IPS DF 19.7 (cell line): ENCODE measurements at places on chromosomes 16 and 17.

- DNase-seq, result no peak
These were observed 11.3 kb downstream of the OSBPL7 start for GRCh38 chr17:47810200-47810821.

DNA sequence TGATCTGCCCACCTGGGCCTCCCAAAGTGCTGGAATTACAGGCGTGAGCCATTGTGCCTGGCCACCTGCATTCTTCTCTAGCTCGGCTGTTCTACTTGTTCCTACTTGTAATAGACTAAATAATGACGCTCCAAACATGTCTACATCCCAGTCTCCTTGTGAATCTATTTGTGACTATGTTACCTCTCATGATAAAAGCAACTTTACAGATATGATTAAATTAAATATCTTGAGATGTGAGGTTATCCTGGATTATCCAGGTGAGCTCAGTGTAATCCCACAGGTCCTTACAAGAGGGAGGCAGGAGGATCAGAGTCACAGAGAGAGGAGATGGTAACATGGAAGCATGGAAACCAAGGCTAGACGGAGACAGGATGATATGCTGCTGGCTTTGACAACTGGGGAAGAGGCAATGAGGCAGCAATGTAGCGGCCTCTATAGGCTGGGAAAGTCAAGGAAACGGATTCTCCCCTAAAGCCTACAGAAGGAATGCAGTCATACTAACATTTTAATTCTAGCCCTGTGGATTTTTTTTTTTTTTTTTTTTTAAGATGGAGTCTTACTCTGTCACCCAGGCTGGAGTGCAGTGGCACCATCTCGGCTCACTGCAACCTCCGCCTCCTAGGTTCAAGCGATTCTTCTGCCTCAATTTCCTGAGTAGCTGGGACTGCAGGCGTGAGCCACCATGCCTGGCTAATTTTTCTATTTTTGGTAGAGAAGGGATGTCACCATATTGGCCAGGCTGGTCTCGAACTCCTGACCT, 5.0 kb upstream of the LASP1 start:
- DNase-seq, result no peak

DNA sequence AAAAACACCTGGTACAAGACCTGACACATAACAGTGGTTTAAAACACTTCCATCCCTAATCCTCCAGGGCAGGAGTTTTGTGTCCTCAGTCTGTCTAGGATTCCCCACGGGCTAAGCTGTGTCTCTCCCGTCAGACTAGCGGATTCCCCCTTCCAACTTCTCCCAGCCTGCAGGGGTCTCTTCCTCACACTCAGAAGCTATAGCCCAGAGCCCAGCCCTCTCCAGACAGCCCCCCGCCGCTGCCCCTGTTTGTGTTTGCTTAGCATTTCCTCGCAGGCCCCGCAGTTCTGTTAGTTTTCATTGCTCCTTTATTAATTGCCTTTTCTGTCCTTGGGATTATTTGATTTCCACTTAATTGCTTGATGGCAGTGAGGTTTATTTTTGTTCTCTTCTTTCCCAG, 91.2 kb downstream of the TMEM132E start:
- DNase-seq, result no peak

- DNase-seq, result no peak
These were observed 152.7 kb upstream of the ERCC4 start for GRCh38 chr16:13767215-13767614.

GRCh38 chr16:73617738-73618137, 569.8 kb upstream of the ZFHX3 start:
- no peak for DNase-seq

GRCh38 chr17:70808596-70808995, 639.3 kb downstream of the KCNJ2 start:
- DNase-seq, result peak; percentile 15

GRCh38 chr16:22683730-22684573, 130.0 kb upstream of the HS3ST2 start:
- DNase-seq, result no peak

- DNase-seq, result no peak
These were observed at the start of gene SLC22A31 for GRCh38 chr16:89200124-89200849. Gene SLC22A31 (minus strand): TSS chr16:89200537. CDS start chr16:89200501, 36 bp downstream.

DNA sequence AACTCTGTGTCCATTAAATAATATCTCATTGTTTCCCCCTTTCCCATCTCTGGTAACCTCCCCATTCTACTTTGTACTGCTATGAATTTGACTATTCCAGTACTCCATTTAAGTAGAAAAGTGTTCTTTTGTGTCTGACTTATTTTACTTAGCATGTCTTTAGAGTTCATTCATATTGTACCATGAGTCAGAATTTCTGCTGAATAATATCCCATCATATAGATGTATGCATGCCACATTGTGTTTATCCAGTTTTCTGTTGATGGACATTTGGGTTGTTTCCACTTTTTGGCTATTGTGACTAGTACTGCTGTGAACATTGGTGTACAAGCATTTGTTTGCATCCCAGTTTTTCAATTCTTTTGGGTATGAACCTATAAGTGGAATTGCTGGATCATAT, 6.0 kb downstream of the PPM1D start:
- DNase-seq, result no peak

DNA sequence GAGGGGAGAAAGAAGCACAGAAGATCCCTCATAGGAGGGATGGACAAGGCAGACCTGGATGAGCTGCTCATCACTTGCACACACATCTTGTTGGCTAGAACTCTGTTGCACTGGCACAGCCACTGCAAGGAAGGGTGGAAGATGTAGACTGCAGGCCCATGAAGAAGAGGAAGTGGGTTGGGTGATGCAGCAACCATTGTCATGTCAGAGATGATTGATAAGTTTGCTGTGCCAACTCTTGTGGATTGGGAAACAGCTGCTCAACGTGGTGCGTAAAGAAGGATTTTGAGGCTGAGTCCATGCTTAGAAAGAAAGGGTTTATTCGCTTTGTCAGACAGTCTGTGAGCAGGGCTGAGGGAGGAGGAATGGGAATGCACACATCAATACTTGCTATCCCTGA, 161.4 kb upstream of the MPHOSPH6 start:
- no peak for DNase-seq

- DNase-seq, result no peak
These were observed 2.5 kb downstream of the CIAPIN1 start for GRCh38 chr16:57444711-57445110.

DNA sequence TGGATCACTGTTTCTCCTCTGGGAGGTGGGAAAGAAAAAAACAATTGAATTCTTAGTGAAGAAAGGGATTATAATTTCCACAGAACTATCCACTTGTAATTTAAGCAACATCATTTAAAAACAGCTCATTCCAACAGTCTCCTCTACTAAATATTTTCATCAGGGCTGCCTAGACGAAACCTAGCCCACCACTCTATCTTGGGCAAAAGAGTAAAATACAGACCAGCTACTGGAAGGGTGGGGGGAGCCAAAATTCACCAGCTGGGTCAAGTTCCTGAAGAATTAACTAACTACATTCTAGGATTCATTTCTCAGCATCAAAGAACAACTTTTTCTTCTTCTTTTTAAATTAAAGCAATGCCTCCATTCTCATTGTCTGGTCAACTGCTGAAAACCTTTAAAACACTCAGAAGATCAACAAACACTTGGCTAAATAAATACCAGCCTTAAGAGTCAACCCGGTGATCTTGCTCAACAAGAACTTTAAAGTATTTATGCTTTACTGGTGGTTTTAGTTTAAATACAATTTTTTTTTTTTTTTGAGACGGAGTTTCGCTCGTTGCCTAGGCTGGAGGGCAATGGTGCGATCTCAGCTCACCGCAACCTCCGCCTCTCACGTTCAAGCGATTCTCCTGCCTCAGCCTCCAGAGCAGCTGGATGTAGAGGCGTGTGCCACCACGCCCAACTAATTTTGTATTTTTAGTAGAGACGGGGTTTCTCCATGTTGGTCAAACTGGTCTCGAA, 25.2 kb downstream of the KANSL1 start:
- no peak for DNase-seq

GRCh38 chr17:55652825-55653224, 69.8 kb downstream of the TMEM100 start:
- no peak for DNase-seq
